ENCODE measurements at places on chromosomes 2 and 18.

DNA sequence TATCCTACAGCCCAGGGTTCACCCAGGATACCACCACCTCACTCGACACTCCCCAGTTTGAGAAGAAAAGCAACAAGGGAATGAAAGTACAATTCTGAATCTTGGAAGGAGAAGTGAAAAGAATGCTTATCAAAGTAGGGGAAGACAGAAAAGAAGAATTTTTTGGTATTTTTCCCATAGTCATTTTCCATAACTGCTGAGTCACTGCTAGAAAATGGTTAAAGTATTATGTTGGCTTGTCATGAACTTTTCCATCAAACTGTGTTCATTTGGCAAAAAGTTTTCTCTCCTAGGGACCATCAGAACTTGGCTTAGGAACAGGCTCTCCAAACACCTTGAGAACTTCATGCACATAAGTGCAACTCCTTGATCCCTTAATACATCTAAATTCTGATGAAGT is 192.0 kb downstream of the BCL11A start:
- no peak for DNase-seq

DNA sequence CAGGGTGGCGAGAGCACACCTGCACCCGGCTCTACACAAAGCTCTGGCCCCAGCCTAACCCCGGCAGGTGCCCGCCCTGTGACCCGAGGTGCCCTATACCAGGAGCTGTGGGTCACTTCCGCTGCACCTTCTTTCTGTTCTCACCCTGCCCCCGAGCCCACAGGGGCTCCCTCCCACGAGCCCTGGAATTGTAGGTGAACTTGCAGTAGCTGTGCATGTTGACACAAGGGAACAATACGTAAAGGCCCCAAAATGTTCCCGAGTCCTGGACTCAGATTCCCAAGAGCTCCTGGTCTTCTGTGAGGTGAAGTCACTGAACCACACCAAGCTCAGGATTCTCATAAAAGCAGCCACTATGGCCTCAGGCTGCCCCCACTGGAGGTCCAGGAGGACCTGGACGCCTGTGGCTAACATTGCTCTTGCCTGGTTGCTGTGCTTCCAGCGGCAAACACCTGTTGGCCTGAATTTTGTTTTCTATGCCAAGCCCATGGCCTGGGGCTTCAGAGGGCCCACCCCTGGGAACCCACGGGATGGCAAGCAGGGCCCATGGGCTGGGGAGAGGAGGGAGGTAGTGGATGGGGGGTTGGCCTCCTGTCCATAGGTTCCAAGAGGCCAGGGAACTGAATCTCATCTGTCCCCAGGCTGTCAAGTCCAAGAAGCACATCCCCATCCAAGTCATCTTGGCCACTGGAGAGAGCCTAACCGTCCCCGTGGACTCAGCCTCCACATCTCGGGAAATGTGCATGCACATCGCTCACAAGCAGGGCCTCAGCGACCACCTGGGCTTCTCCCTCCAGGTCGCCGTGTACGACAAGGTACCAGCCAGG is 23.2 kb upstream of the GPR17 start:
- DNase-seq: no peak

- no peak for DNase-seq
Measured at GRCh38 chr2:103880081-103880834, 973.7 kb upstream of the POU3F3 start.

GRCh38 chr2:71070294-71071093 is 2.0 kb downstream of the NAGK start:
- DNase-seq: no peak

- DNase-seq: no peak
Measured at GRCh38 chr18:75828379-75828778, 400.9 kb upstream of the SMIM21 start.

Data from LNCaP clone FGC (cell line).